Left renal pelvis (tissue), 4 donors: ENCODE measurements at places on chromosomes 13 and 19.

DNA sequence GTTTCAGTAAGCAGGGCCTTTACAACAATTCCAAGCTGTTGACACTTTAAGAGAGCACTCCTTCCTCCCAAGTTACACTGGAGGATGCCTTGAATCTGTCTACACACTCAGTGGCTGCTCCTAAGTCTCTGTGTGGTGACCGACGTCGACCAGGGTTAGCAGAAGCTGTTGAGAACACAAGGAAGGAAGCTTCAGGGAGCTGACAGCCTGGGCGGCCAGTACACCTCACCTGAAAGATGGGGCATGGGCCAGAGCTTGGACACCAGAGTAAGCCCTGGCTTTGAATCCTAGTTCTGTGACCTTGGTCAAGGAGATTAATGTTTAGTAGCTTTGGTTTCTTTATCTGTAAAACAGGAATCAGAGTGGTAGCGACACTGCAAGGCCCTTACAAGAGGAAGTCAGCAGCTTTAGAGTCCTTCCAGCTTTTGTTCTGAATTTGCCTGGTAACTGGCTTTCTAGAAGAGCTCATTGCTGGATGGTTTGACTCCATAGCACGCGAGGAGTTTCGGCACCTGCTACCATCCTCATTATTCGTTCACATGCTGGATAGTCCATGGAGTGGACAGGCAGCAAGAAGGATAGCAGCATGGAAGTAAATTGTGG, 214.2 kb downstream of the FGF9 start:
- no peak for DNase-seq

DNA sequence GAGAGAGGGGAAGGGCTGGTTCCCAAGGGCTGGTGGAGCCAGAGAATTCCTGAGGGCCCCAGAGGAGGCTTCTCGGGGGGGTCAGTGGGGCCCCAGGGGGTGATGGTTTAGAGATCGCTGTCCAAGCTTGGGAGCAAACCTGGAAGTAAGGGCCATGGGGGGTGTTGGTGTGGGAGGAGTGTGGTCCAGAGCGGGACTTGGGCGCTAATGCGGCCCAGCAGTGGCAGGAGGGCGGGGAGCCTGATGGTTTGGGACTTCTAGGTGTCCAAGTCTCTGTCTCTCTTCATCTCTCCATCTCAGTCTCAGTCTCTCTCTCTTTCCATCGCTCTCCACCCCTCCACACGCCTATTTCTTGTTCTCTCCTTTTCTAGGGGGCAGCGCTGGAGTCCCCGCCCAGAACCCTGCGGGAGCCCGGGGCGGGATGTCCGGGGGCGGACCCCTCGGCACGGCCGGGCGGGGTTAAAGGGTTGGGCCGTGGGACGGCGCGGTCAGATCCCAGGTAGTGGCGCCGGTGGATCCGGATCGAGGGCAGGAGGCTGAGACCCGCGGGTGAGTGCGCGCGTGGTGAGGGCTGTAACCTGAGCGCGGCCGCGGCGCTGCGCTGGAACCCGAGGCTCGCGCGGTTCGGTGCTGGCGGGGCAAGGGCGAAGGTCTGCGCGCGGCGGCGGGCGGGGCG, at the start of gene CYP4F22:
TSS of gene CYP4F22 (plus strand) at position 491 of the 676 bp plus-strand sequence. CDS start 16,812 bp downstream, outside the sequence.
- DNase-seq: no peak

GRCh38 chr19:10389863-10390262, 9.5 kb upstream of the TYK2 start:
- no peak for DNase-seq

DNA sequence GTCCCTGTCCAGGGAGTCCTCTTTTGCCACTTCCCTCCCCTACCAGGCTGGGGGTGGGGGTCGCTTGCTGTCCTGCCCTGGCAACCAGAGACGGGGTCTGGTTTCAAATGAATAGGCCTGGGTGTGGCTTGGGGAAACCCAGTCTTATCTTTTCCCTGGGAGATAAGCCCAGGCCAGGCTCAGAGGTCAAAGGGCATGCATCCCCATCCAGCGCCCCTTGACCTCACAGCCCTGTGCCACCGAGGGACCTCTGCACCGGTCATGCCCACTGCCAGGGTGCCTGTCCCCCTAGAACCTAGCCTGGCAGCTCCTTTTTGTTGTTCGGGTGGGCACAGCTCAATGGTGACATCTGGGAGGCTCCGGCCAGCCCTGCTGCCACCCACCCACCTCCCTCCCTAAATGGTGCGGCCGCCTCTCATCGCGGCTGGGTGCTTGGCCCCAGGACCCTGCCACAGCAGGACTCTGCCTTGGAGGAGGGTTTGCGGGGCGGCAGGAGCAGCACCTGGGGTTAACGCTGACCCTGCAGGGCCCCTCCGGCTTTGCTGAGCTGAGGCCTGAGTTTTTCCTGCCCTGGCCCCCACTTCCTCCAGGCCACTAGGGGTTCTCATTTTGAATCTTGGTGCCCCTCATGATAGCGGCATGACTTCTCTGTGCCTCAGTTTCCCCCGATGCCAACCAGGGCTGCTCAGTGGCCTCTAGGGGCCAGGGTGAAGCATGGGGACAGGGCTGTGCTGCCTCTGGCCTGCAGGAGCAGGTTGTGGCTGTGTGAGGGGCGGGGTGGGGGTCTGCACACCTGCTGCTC, 2.9 kb upstream of the CERS1 start:
- no peak for DNase-seq

- DNase-seq: peak; percentile 6
Measured at GRCh38 chr13:75258159-75258782, 223.7 kb downstream of the TBC1D4 start.

GRCh38 chr19:3638208-3639193, 11.9 kb upstream of the CACTIN start:
- no peak for DNase-seq

- no peak for DNase-seq
Measured at GRCh38 chr19:38649305-38650171, 2.1 kb downstream of the ACTN4 start.
